ENCODE measurements at places on chromosomes 2 and 18.

DNA sequence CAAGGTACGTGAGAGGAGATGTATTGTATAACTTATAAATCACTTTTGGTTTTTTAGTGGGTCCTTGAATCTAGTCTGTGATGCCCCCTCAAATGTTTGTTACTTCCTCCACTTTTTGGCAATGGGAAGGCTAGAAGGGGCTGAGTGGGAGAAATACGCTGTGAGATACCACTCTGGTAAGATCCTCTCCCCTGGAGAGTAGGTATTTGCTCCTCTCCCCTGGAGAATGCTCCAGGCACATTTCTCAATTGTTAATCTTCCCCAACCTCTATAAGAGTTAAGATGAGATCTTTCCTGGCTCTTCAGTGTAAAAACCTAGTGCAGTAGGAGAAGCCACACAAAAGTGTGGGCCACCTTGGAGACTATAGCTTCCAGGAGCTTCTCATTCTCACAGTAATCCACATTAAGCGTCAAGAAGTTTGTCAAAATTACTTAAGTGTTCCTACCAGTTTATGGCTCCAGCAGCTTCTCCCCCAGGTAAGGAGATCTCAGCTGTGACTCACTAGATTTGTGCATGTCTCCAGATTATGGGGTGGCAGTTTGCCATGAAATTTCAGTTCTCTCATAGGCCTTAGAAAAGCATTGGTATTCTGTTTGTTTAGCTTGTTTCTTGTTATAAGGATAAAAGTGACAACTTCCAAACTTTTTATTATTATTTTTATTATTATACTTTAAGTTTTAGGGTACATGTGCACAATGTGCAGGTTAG lies 182.6 kb downstream of the FSIP2 start:
- ATAC-seq, result no peak

- ATAC-seq, result no peak
These were observed 54.0 kb upstream of the SCN1A start for GRCh38 chr2:166181813-166182154.

DNA sequence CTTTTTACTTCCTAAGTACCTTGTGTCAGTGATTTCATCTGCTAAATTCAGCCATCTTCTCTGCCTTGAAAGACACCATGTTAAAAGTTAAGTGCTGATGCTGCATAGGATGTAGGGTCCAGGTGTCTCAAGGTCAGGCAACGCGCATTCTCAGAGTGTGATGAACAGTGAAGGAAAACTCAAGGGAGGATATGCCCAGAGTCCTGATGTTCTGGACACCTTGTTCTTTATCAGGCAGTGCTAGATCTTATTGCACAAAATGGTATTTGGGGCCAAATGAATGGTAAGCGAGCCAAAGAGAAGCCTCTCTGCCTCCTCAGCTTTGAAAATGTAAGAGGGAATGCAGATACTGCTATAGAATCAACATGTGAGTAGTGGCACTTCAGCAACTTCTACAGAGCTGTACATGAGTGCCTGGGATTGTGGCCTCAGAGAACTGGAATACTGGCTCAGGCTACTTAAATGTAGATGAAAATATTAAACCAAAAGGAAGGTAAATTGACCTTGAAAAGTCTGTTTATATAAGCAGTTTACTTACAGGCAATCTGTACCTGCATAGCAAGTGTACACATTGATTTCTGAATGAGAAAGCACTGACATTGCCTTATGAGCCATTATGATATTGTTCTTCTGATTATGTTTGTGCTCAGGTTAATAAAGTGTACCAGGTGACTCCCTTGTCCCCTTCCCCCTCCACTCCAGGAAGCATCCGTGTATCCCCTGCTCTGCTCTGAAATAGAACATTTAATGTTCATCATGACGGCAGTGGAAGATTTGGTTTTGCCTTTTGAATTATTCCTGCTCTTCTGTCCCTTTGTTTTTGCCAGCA lies 86.7 kb upstream of the RANBP2 start:
- no peak for ATAC-seq

DNA sequence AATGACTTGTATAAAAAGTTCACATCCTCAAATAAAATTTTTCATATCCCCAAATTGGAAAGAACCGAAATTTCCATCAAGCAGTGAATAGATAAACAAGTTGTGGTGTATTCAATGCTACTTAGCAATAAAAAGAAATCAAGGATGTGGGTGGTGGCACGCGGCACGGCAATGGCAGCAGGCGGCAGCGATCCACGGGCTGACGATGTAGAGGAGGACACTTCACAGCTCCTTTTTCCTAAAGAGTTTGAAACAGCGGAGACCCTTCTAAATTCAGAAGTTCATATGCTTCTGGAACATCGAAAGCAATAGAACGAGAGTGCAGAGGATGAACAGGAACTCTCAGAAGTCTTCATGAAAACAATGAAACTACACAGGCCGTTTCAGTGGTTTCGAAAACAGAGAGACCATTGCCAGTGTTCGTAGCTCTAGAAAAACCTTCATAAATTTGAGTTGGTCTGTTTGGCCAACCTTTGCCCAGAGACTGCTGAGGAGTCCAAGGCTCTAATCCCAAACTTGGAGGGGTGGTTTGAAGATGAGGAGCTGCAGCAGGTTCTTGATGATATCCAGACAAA lies 9.8 kb upstream of the IL36A start:
- no peak for ATAC-seq

GRCh38 chr2:145088756-145089155 lies 568.8 kb upstream of the ZEB2 start:
- ATAC-seq, result no peak
